Stimulated activated CD8-positive, alpha-beta memory T cell treated with anti-CD3 and anti-CD28 coated beads, Interleukin-15, amount 100 ng/mL, for 24 hours (primary cell): ENCODE measurements at places on chromosomes 3 and 15.

DNA sequence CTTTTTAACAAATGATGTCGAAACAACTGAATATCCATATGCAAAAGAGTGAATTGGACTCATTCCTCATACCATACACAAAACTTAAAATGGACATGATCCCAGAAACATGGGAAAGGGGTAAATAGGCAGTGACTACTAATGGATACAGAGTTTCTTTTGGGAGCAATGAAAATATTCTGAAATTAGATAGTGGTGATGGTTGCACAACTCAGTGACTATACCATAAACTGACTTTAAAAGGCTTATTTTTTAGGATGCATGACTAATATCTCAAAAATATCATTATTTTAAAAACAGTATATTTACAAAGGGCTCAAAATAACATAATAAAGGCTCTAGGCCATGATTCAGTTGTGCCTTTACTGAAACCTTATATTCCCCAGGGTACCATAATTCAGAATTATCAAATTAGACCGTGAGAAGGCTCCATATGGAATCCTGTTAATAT lies 16.3 kb upstream of the ATP13A3 start:
- no peak for DNase-seq

DNA sequence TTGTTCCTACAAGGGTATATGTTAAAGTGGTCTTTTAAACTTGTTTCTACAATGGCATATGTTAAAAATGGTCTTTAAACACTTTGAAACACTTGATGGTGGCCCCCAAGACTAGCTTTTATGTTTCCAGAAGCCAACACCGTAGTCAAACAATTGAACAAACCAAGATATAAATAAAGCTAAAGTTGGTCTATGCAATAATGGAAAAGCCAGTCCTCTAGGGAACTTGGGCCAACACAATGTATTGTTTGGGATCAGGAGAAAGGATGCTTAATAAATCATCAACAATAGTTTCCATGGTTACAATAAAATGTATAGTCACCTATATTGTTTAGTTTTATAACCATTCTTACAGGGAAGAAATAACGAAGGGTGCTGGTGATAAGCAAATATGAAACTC lies 137.2 kb downstream of the RORA start:
- no peak for DNase-seq

DNA sequence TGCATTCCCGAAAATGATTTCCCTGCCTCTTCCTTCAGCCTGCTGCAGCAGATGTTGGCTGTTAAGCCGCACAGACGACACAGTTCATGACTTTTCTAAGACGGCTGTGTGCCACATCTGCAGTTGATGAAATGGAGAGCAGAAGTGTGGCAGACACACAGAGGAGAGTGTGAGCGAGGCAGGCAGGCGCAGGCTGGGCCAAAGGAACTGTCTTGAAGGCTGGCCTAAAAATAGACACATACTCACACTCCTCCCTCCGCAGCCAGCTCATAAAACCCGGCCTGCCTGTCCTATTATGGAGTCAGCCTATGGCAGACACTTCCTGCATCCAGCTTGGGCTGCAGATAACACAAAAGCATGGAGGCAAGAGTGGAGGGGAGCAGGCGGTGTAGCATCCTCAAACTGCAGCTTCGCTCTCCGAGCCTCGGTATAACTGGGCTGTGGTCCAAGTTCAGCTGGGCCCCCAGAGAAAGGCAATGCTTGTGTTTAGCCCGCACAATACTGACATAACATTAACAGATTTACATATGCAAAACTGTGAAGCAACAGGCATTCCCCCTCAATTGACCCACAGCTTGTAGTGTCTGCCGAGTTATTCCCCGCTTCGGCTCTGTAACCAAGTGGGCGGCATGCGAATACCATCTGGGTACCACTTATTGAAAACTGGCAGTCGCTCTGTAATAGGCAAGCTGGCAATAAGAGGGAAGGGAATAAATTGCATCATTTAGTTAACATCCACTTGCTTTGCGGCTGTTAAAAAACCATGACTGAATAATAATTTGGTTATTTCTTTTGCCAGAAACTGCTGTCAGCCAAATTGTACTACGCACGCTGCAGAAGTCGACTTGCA lies 40.8 kb downstream of the FOXP1 start:
- DNase-seq: no peak

DNA sequence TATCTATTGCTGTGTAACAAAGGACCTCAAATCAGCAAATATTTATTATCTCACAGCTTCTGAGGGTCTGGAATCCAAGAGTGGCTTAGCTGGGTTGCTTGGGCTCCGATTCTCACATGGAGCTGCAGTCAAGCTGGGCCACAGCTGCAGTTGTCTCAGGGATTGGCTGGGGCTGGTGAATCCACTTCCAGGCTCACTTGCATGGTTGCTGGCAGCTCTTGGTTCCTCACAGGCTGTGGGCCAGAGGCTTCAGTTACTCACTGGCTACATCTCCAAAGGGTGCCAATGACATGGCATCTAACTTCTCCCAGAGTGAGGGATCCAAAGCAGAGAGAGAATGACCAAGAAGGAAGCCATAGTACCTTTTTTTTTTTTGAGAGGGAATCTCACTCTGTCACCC lies 13.9 kb upstream of the SYNM start:
- DNase-seq: no peak

- DNase-seq: no peak
Observed at GRCh38 chr15:69391046-69391757, 22.9 kb upstream of the KIF23 start.

GRCh38 chr3:177894081-177894728 lies 642.0 kb upstream of the KCNMB2 start:
- DNase-seq: no peak

GRCh38 chr3:123582315-123582714 lies 2.5 kb downstream of the HACD2 start:
- no peak for DNase-seq
